Activated CD8-positive, alpha-beta memory T cell treated with anti-CD3 and anti-CD28 coated beads, Interleukin-2, amount 10 ng/mL, durations not matched to agents 7 days and 5 days (primary cell): ENCODE measurements at places on chromosomes 11 and 22. TPM values are rescaled to one million over a fixed set of nuclear protein-coding genes. Genes with fewer than 3 reads are reported as not detected.

The FGF19 gene
- not detected for total RNA-seq

The OR4C3 gene
- total RNA-seq = not detected

The PLAAT3 gene
- 25.5 TPM for total RNA-seq

The ZBTB16 gene
- 3.9 TPM for total RNA-seq

The TTC36 gene
- 0.82 TPM for total RNA-seq

The APOL4 gene
- 22.6 TPM for total RNA-seq

GRCh38 chr22:31853736-31854495 lies 90.4 kb upstream of the YWHAH start:
- no peaks in the 10 kb centered on the region for H3K4me1 ChIP-seq
- DNase-seq = no peak
- H3K4me3 ChIP-seq = no peak overlapping the region
- H3K36me3 ChIP-seq = peaks cover 11% of the 10 kb centered on the region
- no peak overlapping the region for H3K27ac ChIP-seq

GRCh38 chr22:21594865-21595452 lies 27.4 kb downstream of the UBE2L3 start:
- no peaks in the 10 kb centered on the region for H3K27me3 ChIP-seq
- no peak overlapping the region for H3K27ac ChIP-seq
- H3K4me3 ChIP-seq = no peak overlapping the region
- H3K4me1 ChIP-seq = peaks cover 39% of the 10 kb centered on the region

GRCh38 chr11:11584530-11584810 lies 37.3 kb downstream of the GALNT18 start:
- no peaks in the 10 kb centered on the region for H3K36me3 ChIP-seq
- H3K27ac ChIP-seq = no peak overlapping the region
- no peaks in the 10 kb centered on the region for H3K4me1 ChIP-seq

DNA sequence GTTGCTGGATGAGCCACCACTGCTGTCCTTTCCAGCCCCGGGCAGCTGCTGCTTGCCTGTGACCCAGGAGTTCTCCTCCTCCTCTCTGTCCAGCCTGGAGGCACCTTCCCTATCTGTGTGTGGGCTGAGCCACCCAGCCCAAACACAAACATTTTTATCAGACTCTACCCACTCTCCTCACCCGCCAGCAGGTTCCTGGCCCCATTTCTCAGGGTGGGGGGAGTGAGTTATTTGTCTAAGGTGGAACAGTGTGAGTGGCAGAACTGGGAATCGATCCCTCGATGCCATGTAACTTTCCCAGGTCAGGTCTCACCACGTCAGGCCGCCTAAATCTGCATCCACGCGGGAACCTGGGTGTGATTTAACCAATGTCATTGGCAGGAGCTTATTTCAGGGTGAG lies 20.8 kb upstream of the SMIM38 start:
- H3K27ac ChIP-seq = no peak overlapping the region
- H3K36me3 ChIP-seq = peaks cover 4% of the 10 kb centered on the region
- no peaks in the 10 kb centered on the region for H3K27me3 ChIP-seq
- no peak overlapping the region for H3K4me3 ChIP-seq
- peaks cover 2% of the 10 kb centered on the region for H3K4me1 ChIP-seq

GRCh38 chr11:9726321-9727022 lies 62.6 kb downstream of the SWAP70 start:
- H3K4me3 ChIP-seq = no peak overlapping the region
- H3K27ac ChIP-seq = no peak overlapping the region
- no peak for DNase-seq
- H3K36me3 ChIP-seq = no peaks in the 10 kb centered on the region
- no peaks in the 10 kb centered on the region for H3K27me3 ChIP-seq

DNA sequence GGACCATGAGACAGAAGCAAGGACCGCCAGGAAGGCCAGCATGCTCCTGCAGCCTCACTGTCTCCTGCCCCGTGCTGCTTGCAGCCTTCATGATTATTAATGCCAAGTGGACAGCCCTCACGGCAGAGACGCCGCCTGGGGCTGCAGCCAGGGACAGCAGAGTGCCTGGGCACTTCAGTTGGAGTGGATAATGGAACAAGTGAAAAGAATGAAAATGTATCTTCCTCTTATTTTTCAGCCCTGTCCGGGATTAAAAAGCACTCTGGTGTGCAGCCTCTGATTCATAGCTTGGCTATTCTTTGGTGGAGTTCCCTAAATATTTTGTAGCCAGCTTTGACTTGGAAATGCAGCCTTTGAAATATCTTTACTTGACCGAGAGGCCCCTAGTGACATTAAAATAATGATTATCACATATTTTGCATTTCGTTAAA lies 1404.2 kb downstream of the BRD1 start:
- no peak overlapping the region for H3K4me3 ChIP-seq
- H3K4me1 ChIP-seq = no peaks in the 10 kb centered on the region
- no peaks in the 10 kb centered on the region for H3K36me3 ChIP-seq
- H3K27me3 ChIP-seq = no peaks in the 10 kb centered on the region

GRCh38 chr22:35870517-35871293 lies 153.0 kb downstream of the APOL5 start:
- DNase-seq = no peak
- peaks cover 10% of the 10 kb centered on the region for H3K27me3 ChIP-seq
- H3K36me3 ChIP-seq = no peaks in the 10 kb centered on the region
- no peaks in the 10 kb centered on the region for H3K4me1 ChIP-seq

- no peaks in the 10 kb centered on the region for H3K27me3 ChIP-seq
- H3K36me3 ChIP-seq = no peaks in the 10 kb centered on the region
- no peak for DNase-seq
Observed at GRCh38 chr22:20247608-20248171, 20.4 kb downstream of the RTN4R start.

DNA sequence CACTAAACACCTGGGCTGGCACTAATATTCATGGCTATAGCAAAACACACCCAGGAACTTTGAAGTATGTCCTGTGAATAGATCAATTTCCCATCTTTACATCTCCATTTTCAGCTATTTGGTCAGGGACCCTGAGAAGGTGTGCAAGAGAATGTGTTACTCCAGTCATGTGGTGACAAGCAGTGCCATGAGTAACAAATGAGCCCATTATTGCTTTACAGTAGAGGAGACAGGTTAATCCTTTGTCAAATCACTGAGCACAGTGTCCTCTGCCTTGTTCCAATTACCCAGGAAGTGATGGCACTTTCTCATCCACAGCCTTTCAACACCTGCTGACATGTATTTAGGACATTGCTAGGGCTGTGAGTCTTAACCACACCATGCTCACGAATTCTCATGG lies 664.8 kb upstream of the API5 start:
- H3K27ac ChIP-seq = no peak overlapping the region
- no peak overlapping the region for H3K4me3 ChIP-seq
- DNase-seq = no peak

- DNase-seq = no peak
- no peak overlapping the region for H3K27ac ChIP-seq
- H3K36me3 ChIP-seq = no peaks in the 10 kb centered on the region
Observed at GRCh38 chr11:69716099-69716498, 12.3 kb upstream of the FGF19 start.

DNA sequence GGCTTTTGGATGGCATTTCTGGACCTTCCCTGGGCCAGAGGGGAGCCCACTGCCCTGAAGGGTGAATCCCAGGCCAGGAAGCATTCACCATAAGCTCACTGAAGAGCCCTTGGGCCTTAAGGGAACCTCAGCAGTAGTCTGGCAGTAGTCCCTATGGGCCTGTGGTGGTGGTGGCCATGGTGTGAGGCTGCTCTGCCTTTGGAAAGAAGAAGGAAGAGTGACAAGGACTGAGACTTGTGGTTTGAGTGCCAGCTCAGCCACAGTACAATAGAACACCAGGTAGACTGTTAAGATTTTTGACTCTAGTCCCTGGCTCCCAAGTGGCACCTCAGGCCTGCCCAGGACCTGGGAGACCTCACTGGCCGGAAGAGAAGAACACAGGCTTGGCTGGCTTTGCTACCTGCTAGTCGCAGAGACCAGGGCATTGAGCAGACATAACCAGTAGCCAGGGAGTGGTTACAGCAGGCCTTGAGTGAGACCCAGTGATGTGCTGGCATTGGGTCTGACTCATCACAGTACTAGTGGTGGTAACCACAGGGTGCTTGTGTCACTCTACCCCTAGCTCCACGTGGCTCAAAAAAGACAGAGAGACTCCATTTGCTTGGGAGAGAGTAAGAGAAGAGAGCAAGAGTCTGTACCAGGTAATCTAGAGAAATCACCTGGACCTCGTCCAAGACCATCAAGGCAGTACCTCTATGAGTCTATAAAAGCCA lies 259.8 kb upstream of the BLID start:
- H3K4me3 ChIP-seq = no peak overlapping the region
- DNase-seq = peak; percentile 49
- H3K4me1 ChIP-seq = peaks cover 4% of the 10 kb centered on the region
- H3K27me3 ChIP-seq = peaks cover 5% of the 10 kb centered on the region
- H3K36me3 ChIP-seq = no peaks in the 10 kb centered on the region

- H3K4me3 ChIP-seq = no peak overlapping the region
- no peaks in the 10 kb centered on the region for H3K27me3 ChIP-seq
- no peaks in the 10 kb centered on the region for H3K36me3 ChIP-seq
- no peak for DNase-seq
Observed at GRCh38 chr11:100752371-100753171, 65.5 kb downstream of the ARHGAP42 start.

- H3K36me3 ChIP-seq = no peaks in the 10 kb centered on the region
- H3K4me1 ChIP-seq = no peaks in the 10 kb centered on the region
- H3K27me3 ChIP-seq = peaks cover 35% of the 10 kb centered on the region
- H3K4me3 ChIP-seq = no peak overlapping the region
- H3K27ac ChIP-seq = no peak overlapping the region
- DNase-seq = no peak
Observed at GRCh38 chr22:30503551-30503950, 1.9 kb downstream of the SEC14L4 start.

- H3K36me3 ChIP-seq = peaks cover 10% of the 10 kb centered on the region
- DNase-seq = peak; percentile 88
- no peaks in the 10 kb centered on the region for H3K27me3 ChIP-seq
- peak overlapping the region; percentile 97 for H3K27ac ChIP-seq
Observed at GRCh38 chr11:122843281-122844141, 5.2 kb downstream of the CRTAM start.

DNA sequence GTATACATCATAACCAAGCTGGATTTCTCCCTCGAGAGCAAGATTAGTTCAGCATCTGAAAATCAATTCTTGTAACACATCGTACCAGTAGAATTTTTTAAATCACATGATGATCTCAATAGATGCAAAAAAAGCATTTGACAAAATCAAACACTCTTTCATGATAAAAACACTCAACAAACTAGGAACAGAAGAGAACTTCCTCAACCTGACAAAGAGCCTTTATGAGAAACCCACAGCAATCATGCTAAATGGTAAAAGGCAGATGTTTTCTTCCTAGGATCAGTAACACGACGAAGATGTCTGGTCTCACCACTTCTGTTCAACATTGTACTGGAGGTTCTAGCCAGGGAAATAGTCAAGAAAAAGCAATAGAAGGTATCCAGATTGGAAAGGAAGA lies 34.1 kb upstream of the TMPRSS4 start:
- H3K27ac ChIP-seq = peak overlapping the region; percentile 78
- H3K4me1 ChIP-seq = peaks cover 86% of the 10 kb centered on the region
- no peak overlapping the region for H3K4me3 ChIP-seq
- no peaks in the 10 kb centered on the region for H3K27me3 ChIP-seq
- no peak for DNase-seq

DNA sequence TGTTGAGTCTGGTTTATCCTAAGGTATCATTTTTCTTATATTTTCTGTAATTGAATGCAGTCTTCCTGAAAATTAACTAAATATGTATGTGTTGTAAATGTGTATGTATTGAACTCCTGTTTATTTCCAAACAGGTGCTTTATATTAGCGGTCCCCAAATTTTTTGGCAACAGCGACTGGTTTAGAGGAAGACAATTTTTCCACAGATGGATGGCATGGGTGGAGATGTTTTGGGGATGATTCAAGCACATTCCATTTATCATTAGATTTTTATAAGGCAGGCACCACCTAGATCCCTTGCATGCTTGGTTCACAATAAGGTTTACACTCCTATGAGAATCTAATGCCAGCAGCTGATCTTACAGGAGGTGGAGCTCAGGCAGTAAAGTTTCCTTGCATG lies 210.5 kb upstream of the ANO3 start:
- no peaks in the 10 kb centered on the region for H3K4me1 ChIP-seq
- H3K4me3 ChIP-seq = no peak overlapping the region
- no peaks in the 10 kb centered on the region for H3K27me3 ChIP-seq
- H3K36me3 ChIP-seq = no peaks in the 10 kb centered on the region
- no peak overlapping the region for H3K27ac ChIP-seq

DNA sequence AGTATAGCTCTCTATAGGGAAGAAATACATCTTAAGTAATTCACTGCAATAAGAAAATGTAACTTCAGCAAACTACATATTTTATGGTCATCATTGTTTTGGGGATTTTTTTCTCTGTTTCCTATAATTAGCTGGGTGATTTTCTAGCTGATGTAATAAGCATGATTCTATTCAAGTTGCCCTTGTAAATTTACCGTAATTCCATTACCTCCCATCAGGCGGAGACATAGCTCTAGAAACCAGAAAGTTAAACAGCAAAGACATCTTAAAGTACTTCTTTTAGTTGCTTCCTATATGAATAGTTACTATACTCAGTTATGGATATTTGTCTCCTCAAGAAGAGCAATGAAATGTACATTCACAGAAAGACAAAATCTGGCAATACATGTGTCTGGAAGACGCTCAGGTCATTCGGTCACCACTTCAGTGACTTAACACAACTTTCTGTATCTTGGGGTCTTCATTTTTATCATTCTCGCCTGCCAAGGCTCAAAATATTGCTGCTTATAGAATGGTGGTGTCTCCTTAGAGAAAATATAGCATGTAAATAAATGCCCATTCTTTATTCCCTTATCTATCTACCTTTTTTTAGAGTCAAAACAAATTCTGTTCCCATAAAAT lies 239.9 kb upstream of the ZC3H12C start:
- H3K27me3 ChIP-seq = no peaks in the 10 kb centered on the region
- no peak overlapping the region for H3K27ac ChIP-seq
- DNase-seq = no peak
- no peaks in the 10 kb centered on the region for H3K4me1 ChIP-seq

GRCh38 chr22:24805790-24806662 lies at the start of gene SGSM1:
SGSM1 (plus strand) TSS chr22:24806211; CDS start chr22:24806326, 115 bp downstream.
- H3K4me3 ChIP-seq = peak within 1 kb of the TSS; percentile 50
- DNase-seq = peak; percentile 83
- H3K4me1 ChIP-seq = peaks cover 36% of the 10 kb centered on the region
- no peaks in the 10 kb centered on the region for H3K36me3 ChIP-seq
- H3K27me3 ChIP-seq = peaks cover 25% of the 10 kb centered on the region

- no peak overlapping the region for H3K27ac ChIP-seq
- H3K27me3 ChIP-seq = peaks cover 55% of the 10 kb centered on the region
- DNase-seq = no peak
- no peak overlapping the region for H3K4me3 ChIP-seq
Observed at GRCh38 chr11:134414766-134415765, 3.0 kb upstream of the B3GAT1 start.

- peaks cover 64% of the 10 kb centered on the region for H3K27me3 ChIP-seq
- no peak overlapping the region for H3K27ac ChIP-seq
- no peak overlapping the region for H3K4me3 ChIP-seq
- no peaks in the 10 kb centered on the region for H3K36me3 ChIP-seq
Observed at GRCh38 chr11:62930157-62930556, 9.0 kb upstream of the CHRM1 start.

DNA sequence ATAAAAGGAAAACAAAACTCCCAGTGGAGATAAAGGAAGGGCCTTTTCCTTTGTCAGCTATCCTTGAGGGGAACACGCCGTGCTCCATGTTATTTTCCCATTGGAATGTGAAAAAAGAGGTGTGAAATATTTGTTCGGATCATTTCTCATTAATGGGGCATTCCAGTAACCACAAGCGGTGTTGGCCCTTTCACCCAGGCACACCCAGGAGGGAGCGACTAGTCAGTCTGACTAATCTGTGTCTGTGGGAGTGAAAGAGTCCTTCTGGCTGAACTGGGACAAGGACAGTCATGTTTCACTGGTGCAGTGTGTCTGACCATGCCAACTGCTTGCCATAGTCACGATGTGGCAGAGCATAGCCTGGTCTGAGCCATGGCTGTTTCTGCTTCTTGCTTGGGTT lies 13.0 kb upstream of the MYEOV start:
- no peak overlapping the region for H3K27ac ChIP-seq
- no peak overlapping the region for H3K4me3 ChIP-seq
- no peaks in the 10 kb centered on the region for H3K27me3 ChIP-seq
- no peaks in the 10 kb centered on the region for H3K4me1 ChIP-seq
